Stimulated activated naive CD4-positive, alpha-beta T cell treated with Interleukin-2 at 50 U/mL for 16 hours (primary cell): ENCODE measurements at places on chromosomes 3 and 15.

DNA sequence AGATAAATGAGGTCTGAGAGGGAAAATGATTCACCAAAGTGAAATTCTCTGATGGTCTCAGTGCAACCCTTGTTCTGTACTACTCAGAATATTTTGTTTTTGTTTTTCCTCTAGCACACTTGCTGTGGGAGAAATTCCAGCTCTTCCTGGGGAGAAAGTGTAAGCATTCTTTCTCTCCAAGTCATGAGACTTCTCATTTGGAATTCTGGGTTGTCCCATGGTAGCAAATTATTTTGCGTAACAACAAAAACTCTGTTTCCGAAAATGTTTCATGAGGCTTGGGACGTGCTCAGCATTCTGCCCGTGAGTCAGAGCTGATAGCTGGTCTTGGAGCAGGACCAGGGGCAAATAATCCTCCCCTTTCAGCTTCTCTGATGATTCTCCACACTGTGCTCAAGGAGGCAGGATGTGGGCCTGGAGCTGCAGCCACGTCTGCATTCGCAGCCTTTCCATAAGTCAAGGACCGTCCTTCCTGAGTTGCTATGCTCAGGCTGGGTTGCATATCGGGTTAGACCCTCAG is 70.3 kb downstream of the SENP2 start:
- DNase-seq = no peak

- DNase-seq = no peak
Measured at GRCh38 chr15:99197856-99198255, 51.5 kb downstream of the TTC23 start.

DNA sequence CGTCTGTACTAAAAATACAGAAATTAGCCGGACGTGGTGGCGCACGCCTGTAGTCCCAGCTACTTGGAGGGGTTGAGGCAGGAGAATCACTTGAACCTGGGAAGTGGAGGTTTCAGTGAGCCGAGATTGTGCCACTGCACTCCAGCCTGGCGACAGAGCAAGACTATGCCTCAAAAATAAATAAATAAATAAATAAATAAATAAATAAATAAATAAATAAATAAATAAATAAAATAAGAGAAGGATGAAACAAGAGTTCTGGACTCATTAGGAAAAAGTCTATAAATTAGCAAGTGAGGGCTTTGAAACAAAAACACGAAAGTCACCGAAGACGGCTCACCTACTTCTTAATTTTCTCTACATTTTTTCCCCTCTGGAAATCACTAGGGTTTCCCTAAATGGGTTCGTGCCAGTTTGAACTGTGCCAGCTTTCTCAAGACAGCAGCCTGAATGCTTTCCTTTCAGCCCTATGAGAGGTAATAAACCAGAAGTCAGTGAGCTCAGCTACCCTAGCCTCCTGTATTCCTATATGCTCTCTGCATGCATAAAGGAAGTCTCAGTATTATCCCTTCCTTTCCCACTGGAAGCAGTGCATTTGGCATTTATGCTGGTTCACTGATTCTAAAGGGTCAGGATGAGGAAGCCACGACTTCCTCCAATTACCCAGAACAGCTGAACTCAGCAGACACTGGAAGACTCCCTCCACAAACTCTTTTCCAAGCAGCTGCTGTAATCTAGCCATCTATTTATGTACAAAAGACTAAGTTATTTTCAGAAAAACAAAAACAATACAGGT is 266.9 kb downstream of the ZBBX start:
- no peak for DNase-seq

- DNase-seq = no peak
Measured at GRCh38 chr3:172143739-172144497, 104.5 kb downstream of the FNDC3B start.

- DNase-seq = no peak
Measured at GRCh38 chr3:155190691-155191090, 102.8 kb downstream of the STRIT1 start.

DNA sequence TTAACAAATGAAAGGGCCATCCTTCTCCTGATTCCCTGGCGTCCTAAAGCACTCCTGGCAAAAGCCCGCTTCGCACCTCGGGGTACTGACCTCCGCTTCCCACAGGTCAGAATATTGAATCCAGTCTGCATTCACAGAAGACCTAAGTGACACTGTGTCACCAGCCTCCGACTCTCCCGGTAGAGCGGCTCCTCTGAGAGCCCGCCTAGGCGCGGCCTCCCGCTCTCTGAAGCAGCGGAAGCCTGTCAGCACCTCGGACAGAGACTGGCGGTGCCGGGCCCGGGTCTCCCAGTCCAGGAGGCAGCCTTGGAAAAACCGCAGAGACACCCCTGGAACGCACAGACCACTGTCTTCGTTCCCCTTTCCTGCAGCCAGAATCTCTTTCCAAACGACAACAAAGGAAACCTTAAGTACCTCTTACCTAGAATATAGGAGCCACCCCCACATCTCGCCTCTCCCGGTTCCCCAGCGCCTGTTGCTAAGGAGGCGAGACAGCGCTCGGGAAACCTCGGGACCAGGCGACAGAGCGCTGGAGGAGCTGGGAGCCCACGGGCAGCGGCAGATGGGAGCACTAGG is 1.2 kb downstream of the GABRB3 start:
- DNase-seq = no peak

DNA sequence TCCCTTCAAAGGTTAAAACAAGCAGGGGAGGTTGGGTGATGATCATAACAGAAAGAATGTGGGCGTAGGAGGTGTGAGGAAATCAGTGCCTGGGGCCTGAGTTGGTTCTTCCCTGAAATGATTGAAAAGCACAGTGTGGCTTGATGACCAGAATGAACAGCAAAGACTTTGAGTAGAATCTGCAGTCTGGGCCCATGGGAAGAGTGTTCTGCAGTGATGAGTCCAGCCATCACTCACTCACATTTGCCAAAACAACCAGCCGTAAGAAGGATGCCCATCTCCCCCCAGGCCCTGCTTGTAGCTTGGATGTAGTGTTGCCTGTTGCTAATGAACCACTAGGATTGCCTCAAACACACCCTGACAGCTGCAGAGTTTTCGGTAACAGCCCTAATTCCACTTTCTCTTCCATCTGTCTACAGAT is 67.9 kb downstream of the VGLL3 start:
- no peak for DNase-seq

DNA sequence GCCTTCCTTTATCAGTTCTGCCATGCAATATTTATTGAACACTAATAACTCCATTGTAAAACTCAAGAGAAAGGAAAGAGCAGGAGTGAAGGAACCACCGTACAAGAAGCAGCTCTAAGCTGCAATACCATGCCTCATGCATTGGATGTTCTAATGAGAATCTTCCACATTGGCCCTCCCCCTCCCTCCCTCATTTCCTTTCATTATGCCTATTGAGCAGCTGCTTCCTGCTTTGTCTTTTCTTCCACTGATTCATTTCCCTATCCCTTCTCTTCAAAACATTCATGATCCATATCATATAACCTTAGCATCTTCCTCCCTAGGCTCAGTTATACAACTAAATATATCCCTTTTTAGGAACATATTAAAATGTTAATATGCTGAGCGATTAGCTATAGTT is 698.7 kb upstream of the GOLIM4 start:
- DNase-seq = no peak

GRCh38 chr3:150905339-150905738 is at the start of gene MINDY4B:
Gene MINDY4B, minus strand, starts transcription at chr3:150905439. Its CDS starts 0 bp downstream, at chr3:150905439.
- no peak for DNase-seq

DNA sequence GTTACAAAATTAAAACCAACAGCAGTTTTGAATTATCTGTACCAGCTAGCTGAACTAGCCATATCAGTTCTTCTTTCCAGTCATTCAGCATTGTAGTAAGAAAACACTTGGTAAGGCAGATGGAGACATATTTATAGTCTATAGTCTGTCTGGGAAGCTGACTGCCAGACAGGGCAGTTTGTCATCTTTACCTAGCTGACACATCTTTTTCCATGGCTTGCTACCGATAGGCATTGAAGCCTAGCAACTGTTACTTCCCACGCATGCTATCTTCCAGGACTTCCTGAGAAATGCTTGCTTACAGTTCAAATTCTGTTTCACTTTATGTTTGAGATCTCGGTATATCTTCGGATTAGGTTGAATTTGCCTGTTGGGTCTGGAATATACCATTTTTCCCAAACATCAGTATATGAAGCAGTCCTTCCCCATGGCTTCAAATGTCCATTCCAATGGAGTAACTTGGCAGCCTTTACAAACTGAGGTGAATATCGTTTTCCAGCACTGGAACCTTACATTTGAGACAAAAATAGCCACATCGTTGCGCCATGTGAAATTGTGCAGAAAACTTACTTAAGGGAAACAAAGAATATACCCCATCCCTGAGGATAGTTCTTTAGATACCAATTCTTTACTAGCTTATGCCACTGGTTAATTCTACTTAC is 8.8 kb downstream of the GNL3 start:
- no peak for DNase-seq

DNA sequence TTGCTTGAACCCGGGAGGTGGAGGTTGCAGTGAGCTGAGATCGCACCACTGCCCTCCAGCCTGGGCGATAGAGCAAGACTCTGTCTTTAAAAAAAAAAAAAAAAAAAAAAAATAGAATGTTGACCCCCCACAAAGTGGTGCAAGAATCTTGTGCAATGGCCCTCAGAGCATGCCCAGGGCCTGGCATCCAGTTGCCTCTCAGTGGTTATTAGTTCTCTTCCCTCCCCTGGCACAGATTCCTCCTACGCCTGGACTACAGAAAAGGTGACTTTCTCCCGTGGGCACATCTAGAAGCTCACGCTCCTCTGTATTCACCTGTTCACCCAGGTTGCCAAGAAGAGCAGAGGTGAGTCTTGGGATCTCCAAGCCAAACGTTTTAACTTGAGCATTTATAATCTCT is 36.7 kb downstream of the ACSBG1 start:
- no peak for DNase-seq

- DNase-seq = no peak
Measured at GRCh38 chr3:126127452-126127851, 43.5 kb upstream of the SLC41A3 start.

GRCh38 chr15:95024351-95024750 is 793.0 kb downstream of the MCTP2 start:
- no peak for DNase-seq

GRCh38 chr15:64158363-64159134 is 4.3 kb downstream of the PPIB start:
- no peak for DNase-seq

- no peak for DNase-seq
Measured at GRCh38 chr15:46080016-46080415, 445.2 kb downstream of the SQOR start.

GRCh38 chr15:78368651-78369050 is 28.5 kb downstream of the CRABP1 start:
- no peak for DNase-seq

DNA sequence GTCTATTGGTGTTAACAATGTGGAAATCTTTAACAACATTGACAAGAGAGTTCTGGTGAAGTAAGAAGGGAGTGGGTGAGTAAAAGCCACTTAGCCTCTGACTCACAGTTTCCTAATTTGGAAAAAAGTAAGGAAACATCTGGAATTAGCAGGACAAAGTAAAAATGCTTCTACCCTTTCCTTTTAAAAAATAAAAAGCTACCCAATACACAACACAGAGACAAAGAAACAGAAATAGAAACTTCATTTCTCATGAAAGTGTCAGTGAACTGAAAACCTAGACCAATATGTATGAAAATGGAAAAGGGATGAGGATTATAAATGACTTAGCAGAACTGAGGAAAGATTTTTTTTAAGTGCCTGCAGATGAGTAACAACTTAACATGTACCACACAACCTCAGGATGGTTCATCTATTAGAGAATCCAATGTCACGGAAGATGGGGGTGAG is 65.4 kb downstream of the SSR3 start:
- no peak for DNase-seq

- DNase-seq = no peak
Measured at GRCh38 chr15:63434576-63435186, 53.0 kb upstream of the CA12 start.

DNA sequence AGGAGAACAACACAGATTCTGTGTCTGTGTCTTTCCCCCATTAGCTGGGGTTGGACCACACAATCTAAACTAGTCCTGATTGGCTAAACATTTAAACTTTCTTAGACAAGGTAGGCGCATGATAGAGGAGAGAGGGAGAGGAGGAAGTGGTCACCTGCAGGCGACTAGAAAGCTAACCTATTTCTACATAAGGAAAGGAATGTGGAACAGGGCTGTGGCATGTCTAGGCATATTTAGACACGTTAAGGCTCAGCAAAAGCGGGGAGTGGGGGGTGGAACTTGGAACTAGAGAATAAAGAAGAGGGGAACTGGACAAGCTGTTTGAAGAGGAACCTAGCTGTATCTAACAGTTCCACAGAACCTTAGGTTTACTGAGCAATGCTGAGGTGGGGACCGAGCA is 12.8 kb downstream of the LRRC28 start:
- DNase-seq = no peak
